H9 (cell line): ENCODE measurements at places on chromosomes 3 and 15. TPM values are rescaled to one million over a fixed set of nuclear protein-coding genes. Genes with fewer than 3 reads are reported as not detected.

GREM1 gene
- total RNA-seq, result 1.0 and 1.1 TPM in 2 replicates

GRIP2 gene
- total RNA-seq, result 3.1 and 3.2 TPM in 2 replicates

ONECUT1 gene
- total RNA-seq, result 14.0 and 14.1 TPM in 2 replicates

ERC2 gene
- total RNA-seq, result 15.4 and 15.5 TPM in 2 replicates

BFSP2 gene
- not detected in 2 replicates for total RNA-seq

MESP1 gene
- not detected in 2 replicates for total RNA-seq

SKOR1 gene
- total RNA-seq, result 0.13 TPM in 2 replicates

ADAMTS9 gene
- total RNA-seq, result 0.18 and 0.46 TPM in 2 replicates

KNG1 gene
- not detected in 2 replicates for total RNA-seq

ARGFX gene
- not detected in 2 replicates for total RNA-seq

HCLS1 gene
- total RNA-seq, result 1.1 and 1.2 TPM in 2 replicates
